Adrenal gland (tissue), 19 donors: ENCODE measurements at places on chromosomes 11 and 22. TPM values are rescaled to one million over a fixed set of nuclear protein-coding genes. Genes with fewer than 3 reads are reported as not detected.

GRCh38 chr11:112962579-112963367 is 1.6 kb downstream of the NCAM1 start:
- H3K4me3 ChIP-seq, result peak overlapping the region; percentile 67
- DNase-seq, result peak; percentile 89
- peaks cover 3% of the 10 kb centered on the region for H3K4me1 ChIP-seq
- peak overlapping the region; percentile 63 for H3K27ac ChIP-seq

DNA sequence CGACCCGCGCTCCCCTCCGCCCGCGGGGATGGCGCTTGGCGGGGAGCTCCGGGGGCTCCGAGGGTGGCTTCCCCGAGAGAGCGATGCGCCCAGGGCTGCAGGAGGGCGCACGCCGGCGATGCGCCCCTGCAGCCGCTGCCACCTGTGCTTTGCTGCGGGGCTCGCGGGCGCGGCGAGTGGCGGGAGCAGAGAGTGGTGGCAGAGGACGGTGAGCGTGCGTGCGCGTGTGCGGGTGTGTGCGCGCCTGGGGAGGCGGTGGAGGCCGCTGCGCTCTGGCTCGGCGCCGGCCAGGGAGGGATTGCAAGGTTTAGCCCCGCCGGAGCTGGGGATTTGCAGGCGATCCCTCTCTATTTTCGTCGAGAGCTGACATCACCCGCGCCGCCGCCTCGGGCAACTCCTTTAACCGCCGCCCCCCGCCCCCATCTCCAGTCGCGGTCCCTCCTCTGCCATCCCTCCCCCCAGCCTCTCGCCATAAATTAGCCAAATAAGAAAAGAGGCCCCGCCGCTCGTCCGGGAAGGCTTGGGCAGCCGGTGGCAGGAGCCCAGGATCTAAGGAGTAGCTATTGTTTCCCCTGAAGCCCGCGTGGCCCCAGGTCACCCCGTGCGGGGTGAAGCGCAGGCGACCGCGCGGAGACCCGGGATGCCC is at the start of gene SLC1A2:
Gene SLC1A2, minus strand, starts transcription at position 375 of the 646 bp plus-strand sequence. CDS start 592 bp downstream, outside the sequence.
- no peak for DNase-seq
- no peak within 1 kb of the TSS for H3K27ac ChIP-seq
- H3K4me1 ChIP-seq, result peaks cover 16% of the 10 kb centered on the region
- peaks cover 42% of the 10 kb centered on the region for H3K27me3 ChIP-seq
- H3K36me3 ChIP-seq, result no peaks in the 10 kb centered on the region
- no peak within 1 kb of the TSS for H3K4me3 ChIP-seq

Gene PKDREJ
- 0.07 TPM for total RNA-seq

GRCh38 chr11:102010776-102011494 is 36.3 kb upstream of the CFAP300 start:
- no peaks in the 10 kb centered on the region for H3K27me3 ChIP-seq
- H3K27ac ChIP-seq, result no peak overlapping the region
- H3K36me3 ChIP-seq, result no peaks in the 10 kb centered on the region
- H3K4me3 ChIP-seq, result no peak overlapping the region
- peak; percentile 63 for DNase-seq

Gene TPBGL
- 0.50 TPM for total RNA-seq

Gene GALNT18
- total RNA-seq, result 8.5 TPM

- peak; percentile 53 for DNase-seq
- peak overlapping the region; percentile 95 for H3K27ac ChIP-seq
- H3K36me3 ChIP-seq, result no peaks in the 10 kb centered on the region
- H3K4me1 ChIP-seq, result peaks cover 61% of the 10 kb centered on the region
Measured at GRCh38 chr11:77821349-77821851, 456 bp downstream of the AAMDC start.

GRCh38 chr11:119975561-119976152 is 162.3 kb downstream of the TRIM29 start:
- H3K4me3 ChIP-seq, result no peak overlapping the region
- no peak for DNase-seq
- H3K27ac ChIP-seq, result no peak overlapping the region
- H3K36me3 ChIP-seq, result no peaks in the 10 kb centered on the region

GRCh38 chr11:131510662-131511061 is 140.2 kb downstream of the NTM start:
- H3K27ac ChIP-seq, result no peak overlapping the region
- H3K4me3 ChIP-seq, result no peak overlapping the region
- no peak for DNase-seq
- H3K4me1 ChIP-seq, result no peaks in the 10 kb centered on the region

GRCh38 chr22:47289336-47289985 is 527.0 kb downstream of the TBC1D22A start:
- no peaks in the 10 kb centered on the region for H3K36me3 ChIP-seq
- no peak overlapping the region for H3K27ac ChIP-seq
- H3K27me3 ChIP-seq, result no peaks in the 10 kb centered on the region

Gene B3GAT3
- total RNA-seq, result 33.3 TPM

GRCh38 chr11:62256281-62256680 is 13.7 kb upstream of the SCGB2A2 start:
- no peak overlapping the region for H3K27ac ChIP-seq
- no peaks in the 10 kb centered on the region for H3K4me1 ChIP-seq
- H3K36me3 ChIP-seq, result no peaks in the 10 kb centered on the region
- H3K27me3 ChIP-seq, result no peaks in the 10 kb centered on the region
- DNase-seq, result no peak

- H3K4me3 ChIP-seq, result no peak overlapping the region
- DNase-seq, result no peak
- H3K27me3 ChIP-seq, result no peaks in the 10 kb centered on the region
Measured at GRCh38 chr22:27988704-27989103, 69.6 kb upstream of the PITPNB start.

Gene MPPED2
- 4.5 TPM for total RNA-seq

- no peak overlapping the region for H3K4me3 ChIP-seq
- no peaks in the 10 kb centered on the region for H3K27me3 ChIP-seq
- no peak overlapping the region for H3K27ac ChIP-seq
- no peak for DNase-seq
- no peaks in the 10 kb centered on the region for H3K36me3 ChIP-seq
Measured at GRCh38 chr22:22035771-22036314, 53.3 kb upstream of the TOP3B start.

DNA sequence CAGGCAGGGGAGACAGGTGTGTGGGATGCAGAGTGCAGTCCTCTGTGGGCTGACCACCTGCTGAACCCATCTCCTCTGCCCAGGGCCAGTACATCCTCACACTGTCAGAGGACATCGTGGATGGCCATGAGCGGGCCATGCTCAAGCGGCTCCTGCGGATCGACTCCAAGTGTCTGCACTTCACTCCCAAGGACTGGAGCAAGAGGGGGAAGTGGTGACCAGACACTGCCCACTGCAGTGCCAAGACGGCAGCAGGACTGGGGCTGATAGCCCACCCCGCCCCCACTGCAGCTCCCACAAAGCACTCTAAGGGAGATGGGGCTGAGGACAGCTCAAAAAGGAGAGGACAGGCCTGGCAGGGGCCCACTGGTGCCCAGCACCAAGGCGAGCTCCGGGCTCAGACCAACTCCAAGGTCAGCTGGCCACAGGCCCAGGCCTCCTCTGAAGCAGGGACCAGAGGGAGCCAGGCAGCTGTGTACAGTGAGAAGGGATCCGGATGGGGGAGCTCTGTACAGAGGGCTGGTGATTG is 1.6 kb downstream of the RNASEH2C start:
- H3K36me3 ChIP-seq, result no peaks in the 10 kb centered on the region
- no peaks in the 10 kb centered on the region for H3K27me3 ChIP-seq
- peak; percentile 89 for DNase-seq
- H3K4me3 ChIP-seq, result no peak overlapping the region

GRCh38 chr11:15602785-15603567 is 488.3 kb downstream of the INSC start:
- H3K27me3 ChIP-seq, result no peaks in the 10 kb centered on the region
- DNase-seq, result no peak
- no peaks in the 10 kb centered on the region for H3K4me1 ChIP-seq
- H3K36me3 ChIP-seq, result no peaks in the 10 kb centered on the region
- no peak overlapping the region for H3K27ac ChIP-seq
- H3K4me3 ChIP-seq, result no peak overlapping the region

Gene BIRC3
- 8.6 TPM for total RNA-seq

GRCh38 chr11:43996318-43996717 is 51.5 kb upstream of the ACCSL start:
- H3K4me3 ChIP-seq, result no peak overlapping the region
- DNase-seq, result no peak
- H3K36me3 ChIP-seq, result no peaks in the 10 kb centered on the region
- H3K27ac ChIP-seq, result no peak overlapping the region
- no peaks in the 10 kb centered on the region for H3K27me3 ChIP-seq

DNA sequence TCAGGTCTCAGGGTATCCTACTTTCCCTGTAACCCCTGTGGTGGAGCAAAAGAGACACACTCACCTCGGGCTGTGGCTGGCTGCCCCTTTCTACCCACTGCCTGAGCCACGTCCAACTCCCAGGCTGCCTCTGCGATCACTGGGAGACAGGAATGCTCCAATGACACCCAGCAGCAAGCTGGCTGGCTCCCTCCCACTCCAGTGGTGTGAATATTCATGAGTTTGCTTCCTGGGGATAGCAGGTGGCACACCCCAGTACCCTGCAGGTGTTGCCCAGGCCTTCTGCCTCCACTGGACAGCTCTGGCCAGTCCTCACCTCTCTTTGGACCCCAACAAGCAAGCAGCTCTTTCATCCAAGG is 9.7 kb downstream of the GAL3ST1 start:
- peaks cover 6% of the 10 kb centered on the region for H3K27me3 ChIP-seq
- DNase-seq, result no peak
- H3K36me3 ChIP-seq, result no peaks in the 10 kb centered on the region

Gene MS4A6E
- not detected for total RNA-seq

DNA sequence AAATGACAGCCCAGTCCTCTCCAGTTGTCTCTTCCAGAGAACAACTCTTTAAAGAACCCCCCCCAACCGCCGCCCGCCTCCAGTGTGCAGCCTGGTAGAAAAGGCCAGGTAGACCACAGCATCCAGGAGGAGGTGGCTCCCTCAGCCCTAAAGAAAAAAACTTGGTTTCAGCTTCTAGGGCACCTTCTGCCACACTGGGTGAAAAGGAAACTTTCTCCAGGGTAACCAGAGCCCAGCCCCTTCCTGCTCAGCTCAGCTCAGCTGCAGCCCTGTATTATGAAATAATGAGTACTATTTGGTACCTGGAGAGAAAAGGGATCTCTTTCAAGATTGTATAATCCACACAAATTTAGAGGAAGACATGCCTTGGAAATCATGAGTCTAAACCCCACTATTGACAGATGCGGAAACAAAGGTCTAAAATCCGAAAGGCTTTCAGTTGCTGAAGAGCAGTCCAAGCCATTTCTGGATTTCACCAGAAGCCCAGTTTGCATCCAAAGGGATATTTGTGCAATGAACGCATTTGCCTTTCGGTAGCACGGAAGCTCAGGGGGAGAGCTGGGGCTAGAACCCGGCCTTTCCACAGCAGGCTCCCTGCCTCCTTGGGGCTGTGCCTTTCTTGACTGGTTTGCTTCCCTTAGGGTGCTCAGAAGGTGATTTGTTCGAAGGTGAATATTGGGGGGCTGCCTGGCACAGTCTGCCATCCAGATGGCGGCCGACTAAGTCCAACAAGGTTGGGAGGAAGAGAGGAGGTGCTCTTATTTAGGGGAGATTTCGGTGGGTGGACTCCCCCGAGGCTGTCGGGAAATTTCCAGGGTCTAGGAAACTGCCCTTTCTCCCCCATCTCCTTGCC is 3.3 kb downstream of the FXYD6 start:
- H3K4me3 ChIP-seq, result no peak overlapping the region
- H3K27ac ChIP-seq, result no peak overlapping the region
- peaks cover 61% of the 10 kb centered on the region for H3K4me1 ChIP-seq
- H3K27me3 ChIP-seq, result no peaks in the 10 kb centered on the region
- DNase-seq, result no peak
- no peaks in the 10 kb centered on the region for H3K36me3 ChIP-seq

GRCh38 chr11:80521592-80521991 is 1080.8 kb upstream of the TENM4 start:
- no peak overlapping the region for H3K27ac ChIP-seq
- no peak overlapping the region for H3K4me3 ChIP-seq
- H3K27me3 ChIP-seq, result no peaks in the 10 kb centered on the region

DNA sequence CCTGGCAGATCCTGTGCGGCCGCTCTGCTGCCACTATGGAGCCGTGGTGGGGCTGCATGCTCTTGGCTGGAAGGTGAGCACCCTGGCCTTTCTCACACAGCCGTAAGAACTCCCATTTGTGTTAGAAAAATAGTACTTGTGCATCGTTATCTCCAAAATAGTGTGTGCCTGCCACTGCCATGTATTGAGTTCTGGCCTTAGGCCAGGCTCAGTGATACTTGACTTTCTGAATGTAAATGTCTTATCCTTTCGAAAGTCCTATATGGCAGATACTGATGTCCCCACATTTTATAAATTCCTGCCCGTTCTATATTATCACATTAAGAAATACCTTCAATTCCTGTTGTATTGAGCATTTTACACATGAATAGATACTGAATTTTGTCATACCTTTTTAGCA is 4.4 kb upstream of the TMEM179B start:
- no peaks in the 10 kb centered on the region for H3K27me3 ChIP-seq
- peaks cover 29% of the 10 kb centered on the region for H3K36me3 ChIP-seq
- H3K4me3 ChIP-seq, result no peak overlapping the region

Gene DLG2
- 101 TPM for total RNA-seq

- no peaks in the 10 kb centered on the region for H3K4me1 ChIP-seq
- no peaks in the 10 kb centered on the region for H3K36me3 ChIP-seq
- H3K27me3 ChIP-seq, result no peaks in the 10 kb centered on the region
- no peak overlapping the region for H3K4me3 ChIP-seq
Measured at GRCh38 chr11:75474878-75475766, 42.1 kb upstream of the KLHL35 start.

Gene FGF4
- total RNA-seq, result not detected

Gene C11orf16
- total RNA-seq, result not detected

DNA sequence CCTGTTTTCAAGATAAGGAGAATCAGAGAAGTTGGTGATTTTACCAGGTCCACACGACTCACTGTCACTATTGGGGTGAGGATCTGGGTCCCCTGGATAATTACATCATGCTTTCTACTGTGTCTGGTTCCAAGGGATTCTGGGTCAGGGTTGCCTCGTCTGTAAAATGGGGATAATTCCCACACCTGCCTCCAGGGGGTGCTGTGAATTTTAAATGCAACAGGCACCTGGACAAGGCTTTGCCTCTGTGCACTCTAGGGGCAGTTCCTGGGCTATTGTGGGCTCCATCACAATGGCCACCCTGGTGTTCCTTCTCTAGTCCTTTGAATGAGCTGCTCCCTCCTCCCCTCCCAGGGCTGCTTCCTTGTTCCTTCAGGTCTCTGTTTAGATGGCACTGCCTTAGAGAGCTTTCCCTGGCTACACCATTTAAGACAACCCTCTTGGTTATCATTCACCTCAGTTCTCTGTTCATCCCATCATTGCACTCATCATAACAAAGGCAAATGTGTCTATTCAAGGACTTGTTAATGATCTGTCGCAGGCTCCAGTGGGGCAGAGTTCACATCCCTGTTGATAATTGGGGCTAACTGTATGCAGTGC is 178.6 kb downstream of the MIAT start:
- no peaks in the 10 kb centered on the region for H3K36me3 ChIP-seq
- no peak overlapping the region for H3K4me3 ChIP-seq
- no peak overlapping the region for H3K27ac ChIP-seq
- DNase-seq, result peak; percentile 41
- H3K4me1 ChIP-seq, result no peaks in the 10 kb centered on the region
- H3K27me3 ChIP-seq, result no peaks in the 10 kb centered on the region

Gene SLC22A12
- total RNA-seq, result not detected

GRCh38 chr11:87265979-87266378 is 228.2 kb downstream of the TMEM135 start:
- no peak for DNase-seq
- peaks cover 13% of the 10 kb centered on the region for H3K4me1 ChIP-seq
- no peaks in the 10 kb centered on the region for H3K27me3 ChIP-seq
- H3K4me3 ChIP-seq, result no peak overlapping the region
- no peak overlapping the region for H3K27ac ChIP-seq
- no peaks in the 10 kb centered on the region for H3K36me3 ChIP-seq

Gene SYT12
- total RNA-seq, result 1.0 TPM
